ENCODE measurements at places on chromosomes 5 and 9. TPM values are rescaled to one million over a fixed set of nuclear protein-coding genes. Genes with fewer than 3 reads are reported as not detected.

Gene HEXB
- 216 TPM for total RNA-seq

Gene SAXO1
- total RNA-seq, result not detected

Gene RNF224
- total RNA-seq, result not detected

Gene SLC6A7
- total RNA-seq, result 30.4 TPM

Gene CXCL14
- total RNA-seq, result 23.3 TPM

Gene CCDC112
- total RNA-seq, result 10.8 TPM

Gene IL5
- not detected for total RNA-seq

Gene SLC46A2
- total RNA-seq, result not detected

Gene PDGFRB
- total RNA-seq, result 14.2 TPM

Gene CDKN2B-AS1
- 124 TPM for total RNA-seq

Gene PTCD2
- total RNA-seq, result 5.7 TPM

Gene PCDHGA4
- total RNA-seq, result 0.37 TPM

GRCh38 chr9:38107811-38108304 lies 38.8 kb upstream of the SHB start:
- DNase-seq, result no peak

DNA sequence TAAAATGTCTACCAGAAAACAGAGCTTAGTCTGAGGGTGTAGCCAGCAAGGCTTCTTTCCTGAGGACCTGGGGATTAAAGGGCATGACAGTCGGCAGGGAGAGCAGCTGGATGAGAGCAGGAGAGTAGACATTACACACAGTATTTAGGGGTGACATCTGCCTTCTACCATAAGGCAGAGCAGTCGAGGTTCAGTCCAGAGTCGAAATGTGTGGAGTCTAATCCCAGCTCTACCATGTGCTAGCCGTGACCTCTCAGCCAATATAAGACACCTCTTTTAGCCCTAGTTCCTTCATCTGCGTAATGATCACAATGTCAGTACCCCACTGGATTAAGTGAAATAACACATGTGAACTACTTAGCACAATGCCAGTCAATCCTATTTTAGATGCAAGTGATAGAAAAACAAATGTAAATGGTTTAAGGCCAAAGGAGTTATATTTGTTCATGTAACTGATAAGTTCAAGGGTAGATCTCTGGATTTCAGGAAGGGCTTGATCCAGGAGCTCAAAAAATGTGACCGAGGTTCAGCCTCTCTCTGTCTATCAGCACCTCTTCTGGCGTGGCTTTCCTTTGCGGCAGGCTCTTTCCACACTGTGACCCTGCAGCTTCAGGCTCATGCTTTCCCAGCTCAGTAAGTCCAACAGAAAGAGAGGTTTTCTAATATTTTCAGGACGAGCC lies 16.2 kb upstream of the CPLX2 start:
- DNase-seq, result no peak

- no peak for DNase-seq
Measured at GRCh38 chr5:147854894-147855773, 23.4 kb upstream of the SCGB3A2 start.

GRCh38 chr9:110047955-110048402 lies 160.0 kb downstream of the C9orf152 start:
- DNase-seq, result peak; percentile 30

GRCh38 chr9:90830977-90831376 lies 29.4 kb downstream of the SYK start:
- DNase-seq, result no peak

GRCh38 chr5:53991942-53992341 lies 318.4 kb downstream of the ARL15 start:
- DNase-seq, result no peak

- DNase-seq, result no peak
Measured at GRCh38 chr5:95923918-95924544, 37.6 kb downstream of the ELL2 start.

DNA sequence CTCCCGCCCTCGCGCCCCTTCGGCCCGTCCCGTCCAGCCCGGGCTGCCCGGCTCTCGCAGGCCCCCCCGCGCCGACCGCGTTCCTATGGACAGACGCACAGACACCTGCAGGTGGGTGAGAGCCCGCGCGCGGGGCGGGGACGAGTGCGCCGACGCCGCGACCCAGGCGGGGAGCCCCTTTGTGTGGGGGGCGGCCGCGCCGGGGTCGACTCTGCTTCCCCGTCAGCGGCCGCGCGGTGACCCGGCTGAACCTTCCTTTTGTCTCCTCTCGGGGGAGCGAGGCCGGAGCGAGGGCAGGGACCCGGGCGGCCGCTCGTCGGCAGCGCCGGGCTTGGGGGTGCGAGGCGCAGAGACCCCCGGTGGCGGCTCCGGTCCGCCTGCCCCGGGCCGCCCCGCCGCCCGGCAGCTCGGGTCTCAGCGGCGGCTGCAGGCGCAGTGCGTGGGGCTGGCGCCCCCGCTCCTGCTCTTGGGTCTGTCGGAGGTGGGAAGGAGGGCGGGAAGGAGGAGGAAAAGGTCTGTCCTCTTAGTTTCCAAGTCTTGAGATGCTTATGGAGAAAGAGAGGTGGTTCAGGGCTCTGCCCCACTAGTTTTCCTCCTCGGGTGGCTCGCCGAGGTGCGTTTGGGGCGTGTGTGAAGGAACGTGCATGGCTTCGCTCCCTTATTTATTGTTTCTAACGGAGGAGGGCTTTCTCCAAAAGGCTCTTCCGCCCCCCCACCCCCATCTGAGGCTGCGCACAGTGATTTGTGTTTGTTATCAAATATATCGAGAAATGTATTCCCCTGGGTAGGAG lies 576 bp downstream of the KIAA1958 start:
- DNase-seq, result peak; percentile 66

DNA sequence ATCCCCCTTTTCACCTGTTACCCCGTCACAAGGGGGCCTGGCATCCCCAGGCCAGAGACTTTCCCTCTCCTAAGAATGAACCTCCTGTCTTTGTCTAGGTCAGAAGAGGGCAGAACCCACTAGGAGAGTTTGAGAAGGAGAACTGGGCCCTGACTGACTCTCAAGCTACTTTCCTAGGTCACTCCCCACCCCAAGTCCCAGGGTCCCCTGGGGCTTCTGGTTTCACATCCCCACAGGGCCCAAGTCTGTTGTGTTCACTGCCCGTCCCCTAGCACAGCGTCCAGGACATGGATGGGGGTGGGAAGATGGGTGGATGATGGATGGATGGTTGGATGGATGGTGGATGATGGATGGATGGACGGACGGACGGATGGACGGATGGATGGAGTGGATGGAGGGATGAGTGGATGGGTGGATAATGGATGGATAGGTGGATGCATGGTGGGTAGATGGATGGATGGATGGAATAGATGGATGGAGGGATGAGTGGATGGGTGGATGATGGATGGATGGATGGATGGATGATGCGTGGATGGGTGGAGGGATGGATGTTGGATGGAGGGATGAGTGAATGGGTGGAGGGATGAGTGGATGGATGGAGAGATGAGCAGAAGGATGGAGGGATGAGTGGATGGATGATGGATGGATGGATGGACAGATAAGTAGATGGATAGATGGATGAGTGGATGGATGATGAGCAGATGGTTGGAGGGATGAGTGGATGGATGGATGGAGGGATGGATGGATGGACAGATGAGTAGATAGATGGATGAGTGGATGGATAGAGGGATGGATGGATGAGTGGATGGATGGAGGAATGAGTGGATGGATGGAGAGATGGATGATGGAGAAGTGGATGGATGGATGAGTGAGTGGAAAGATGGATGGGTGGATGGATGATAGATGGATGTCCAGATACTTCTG lies 50.6 kb downstream of the KCNT1 start:
- DNase-seq, result no peak

- DNase-seq, result peak; percentile 85
Measured at GRCh38 chr5:150350524-150351344, 6.8 kb upstream of the TCOF1 start.

GRCh38 chr5:178389026-178389729 lies 156.6 kb upstream of the PHYKPL start:
- DNase-seq, result peak; percentile 7

- DNase-seq, result no peak
Measured at GRCh38 chr5:32984851-32985610, 273.9 kb downstream of the NPR3 start.

DNA sequence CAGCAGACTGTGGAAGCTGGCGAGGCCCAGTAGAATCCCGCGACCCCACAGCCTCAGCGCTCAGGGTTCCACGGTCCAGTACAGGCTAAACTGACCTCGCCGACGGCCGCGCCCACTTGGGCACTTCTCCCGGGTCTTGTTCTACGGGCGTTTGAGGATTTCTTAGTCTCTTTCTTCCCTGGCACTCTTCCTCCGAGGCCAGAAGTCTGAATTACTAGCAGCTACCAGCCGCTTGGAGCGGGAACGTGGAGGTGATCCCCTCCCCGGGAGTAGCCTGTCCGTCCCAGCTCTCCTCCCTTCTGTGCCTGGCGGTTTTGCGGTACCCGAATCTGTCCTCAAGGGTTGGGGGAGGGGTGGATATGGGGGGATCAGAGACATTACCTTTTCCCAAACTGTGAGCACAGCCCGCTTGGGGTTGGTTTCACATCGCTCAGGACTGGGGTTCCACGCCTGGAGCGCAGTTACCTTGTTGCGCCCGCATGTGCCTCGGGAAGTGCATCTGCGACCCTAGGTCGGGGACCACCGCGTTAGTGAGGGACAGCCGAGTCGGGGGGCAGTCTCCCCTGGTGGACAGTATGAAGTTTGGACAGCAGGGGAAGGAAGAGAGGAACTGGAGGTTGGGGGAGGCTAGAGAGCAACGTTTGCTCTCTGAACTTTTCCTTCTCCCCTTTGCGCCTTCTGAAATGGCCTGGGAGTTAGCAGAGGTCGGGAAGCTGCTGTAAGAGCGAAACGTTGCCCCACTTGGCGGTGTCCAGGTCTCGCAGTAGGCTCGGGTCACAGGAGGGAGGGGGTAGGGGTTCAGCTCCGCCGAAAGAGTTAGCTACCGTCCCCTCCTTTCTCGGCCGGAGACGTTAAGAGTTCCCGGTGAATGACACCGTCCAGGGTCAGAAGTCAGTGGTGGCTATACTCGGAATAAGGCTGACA lies 190.8 kb downstream of the MEF2C start:
- no peak for DNase-seq

DNA sequence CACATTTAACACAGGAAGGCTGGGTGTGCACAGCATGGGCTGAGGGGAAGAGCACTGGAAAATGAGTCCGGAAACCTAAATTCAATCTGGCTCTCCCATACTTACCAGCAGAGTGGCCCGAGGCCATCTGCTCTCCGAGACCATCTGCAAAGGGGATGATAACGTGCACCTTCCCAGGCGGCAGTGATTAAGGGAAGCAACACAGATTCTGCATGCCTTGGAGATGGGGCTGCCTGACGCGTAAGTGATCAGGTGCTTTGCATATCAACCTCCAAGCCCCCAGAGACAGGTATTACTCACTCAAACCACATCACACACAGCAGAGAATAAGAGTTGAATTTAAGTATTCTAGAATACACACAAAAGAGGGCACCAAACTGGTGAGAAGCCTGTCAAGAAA lies 9.1 kb downstream of the EPB41L4B start:
- DNase-seq, result no peak

DNA sequence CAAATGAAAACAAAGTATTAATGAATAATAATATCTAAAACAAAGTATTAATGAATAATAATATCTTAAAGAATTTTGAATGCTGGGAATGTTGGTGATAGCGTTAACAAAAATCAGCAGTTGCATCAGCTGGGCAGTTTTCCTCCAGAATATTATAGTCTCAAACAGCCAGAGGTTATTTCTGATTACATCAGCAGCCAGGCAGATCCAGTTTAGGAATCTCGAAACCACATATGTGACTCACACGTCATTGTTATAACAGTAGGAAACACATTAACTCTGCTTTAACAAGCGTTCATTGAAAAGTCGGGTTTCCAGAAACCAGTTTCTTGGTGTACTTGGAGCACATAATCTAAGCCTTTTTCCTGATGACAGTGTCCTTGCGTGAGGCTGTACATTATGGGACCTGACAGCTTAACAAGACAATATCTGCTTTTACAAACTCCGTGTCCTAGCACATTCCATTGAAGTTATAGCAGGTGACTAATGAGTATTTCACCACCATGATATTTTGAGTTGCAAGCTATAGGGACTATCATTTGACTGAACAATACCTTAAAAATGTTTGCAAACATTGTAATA lies 559.5 kb upstream of the KLF4 start:
- DNase-seq, result no peak

DNA sequence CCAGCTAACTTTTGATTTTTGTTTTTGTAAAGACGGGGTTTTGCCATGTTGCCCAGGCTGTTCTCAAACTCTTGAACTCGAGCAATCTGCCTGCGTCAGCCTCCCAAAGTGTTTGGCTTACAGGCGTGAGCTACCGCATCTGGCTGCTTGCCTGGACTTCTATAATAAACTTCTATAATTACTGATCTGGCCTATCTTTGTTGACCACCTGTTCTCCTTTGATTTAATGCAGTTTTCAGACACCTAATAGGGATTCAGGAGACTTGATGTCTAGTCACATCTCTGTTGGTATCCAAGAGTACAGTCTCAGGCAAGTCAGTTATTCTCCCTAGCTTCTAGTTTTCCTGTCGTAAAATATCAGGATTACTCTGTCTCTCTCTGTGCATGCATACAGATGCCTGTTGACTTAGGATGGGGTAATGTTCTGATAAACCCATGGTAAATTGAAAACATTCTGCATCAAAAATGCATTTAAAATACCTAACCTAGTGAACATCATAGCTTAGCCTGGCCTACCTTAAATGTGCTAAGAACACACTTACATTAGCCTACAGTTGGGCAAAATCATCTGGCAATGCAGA lies 51.5 kb upstream of the NR3C1 start:
- no peak for DNase-seq

DNA sequence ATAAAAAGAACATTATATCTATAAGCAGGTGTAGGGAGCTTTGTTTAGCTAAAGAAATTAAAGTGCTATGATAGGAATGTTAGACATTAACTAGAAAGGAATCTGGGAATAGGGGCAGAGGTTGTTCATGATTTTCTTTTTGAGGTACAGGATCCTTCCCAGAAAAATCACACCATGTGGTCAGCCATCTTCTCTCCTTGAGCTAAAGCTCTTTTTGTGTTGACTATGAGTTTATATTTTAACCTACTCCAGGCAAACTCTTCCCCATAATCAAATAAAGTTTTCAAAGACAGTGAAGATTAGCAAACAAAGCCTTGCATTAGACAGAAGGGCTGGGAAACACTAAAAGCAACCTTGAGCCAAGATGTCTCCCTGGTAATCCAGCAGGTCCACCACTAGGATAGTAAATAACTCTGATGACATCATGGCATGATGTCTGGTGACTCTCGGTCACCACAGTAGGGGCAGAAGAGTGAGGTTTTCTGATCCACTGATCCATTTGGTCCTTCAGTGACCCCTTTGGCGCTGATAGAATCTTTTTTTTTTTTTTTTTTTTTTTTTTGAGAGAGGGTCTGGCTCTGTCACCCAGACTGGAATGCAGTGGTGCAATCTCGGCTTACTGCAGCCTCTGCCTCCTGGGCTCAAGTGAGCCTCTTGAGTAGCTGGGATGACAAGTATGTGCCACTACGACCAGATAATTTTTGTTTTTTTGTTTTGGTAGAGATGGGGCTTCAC lies 30.6 kb upstream of the IL6ST start:
- no peak for DNase-seq

GRCh38 chr5:34516686-34517085 lies 139.4 kb upstream of the RAI14 start:
- no peak for DNase-seq

DNA sequence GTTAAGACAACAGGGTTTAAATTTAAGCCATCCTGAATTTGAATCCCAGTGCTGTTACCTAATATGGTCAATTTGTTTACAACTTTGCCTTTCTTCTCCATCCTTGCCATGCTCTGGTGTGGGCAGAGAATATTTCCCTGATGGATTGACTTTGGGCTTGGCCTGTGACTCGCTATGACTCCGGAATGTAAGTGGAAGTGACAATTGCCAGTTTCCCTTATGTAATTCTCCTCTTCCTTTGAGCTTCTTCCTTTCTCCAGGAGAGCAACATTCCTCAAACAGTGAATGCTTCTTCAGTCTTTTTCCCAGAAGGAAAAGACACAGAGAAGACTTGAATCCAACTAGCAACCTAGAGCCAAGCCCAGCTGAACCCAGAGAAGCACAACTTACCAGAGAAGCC lies 159.1 kb downstream of the LURAP1L start:
- DNase-seq, result no peak

All from left colon (tissue), 2 donors.